Activated T-helper 2 cell treated with anti-CD3 and anti-CD28 coated beads, Interferon-gamma antibody, Interleukin-2, Interleukin-4, amounts not matched to agents 10 μg/mL and 5 μg/mL and 100 μg/mL, durations not matched to agents 14 hours and 24 hours and 36 hours (primary cell): ENCODE measurements at places on chromosomes 4 and X. TPM values are rescaled to one million over a fixed set of nuclear protein-coding genes. Genes with fewer than 3 reads are reported as not detected.

GRCh38 chr4:98658287-98659105 lies at the start of gene TSPAN5:
Gene TSPAN5 (minus strand): TSS chr4:98658611.
- peak; percentile 75 for DNase-seq

DNA sequence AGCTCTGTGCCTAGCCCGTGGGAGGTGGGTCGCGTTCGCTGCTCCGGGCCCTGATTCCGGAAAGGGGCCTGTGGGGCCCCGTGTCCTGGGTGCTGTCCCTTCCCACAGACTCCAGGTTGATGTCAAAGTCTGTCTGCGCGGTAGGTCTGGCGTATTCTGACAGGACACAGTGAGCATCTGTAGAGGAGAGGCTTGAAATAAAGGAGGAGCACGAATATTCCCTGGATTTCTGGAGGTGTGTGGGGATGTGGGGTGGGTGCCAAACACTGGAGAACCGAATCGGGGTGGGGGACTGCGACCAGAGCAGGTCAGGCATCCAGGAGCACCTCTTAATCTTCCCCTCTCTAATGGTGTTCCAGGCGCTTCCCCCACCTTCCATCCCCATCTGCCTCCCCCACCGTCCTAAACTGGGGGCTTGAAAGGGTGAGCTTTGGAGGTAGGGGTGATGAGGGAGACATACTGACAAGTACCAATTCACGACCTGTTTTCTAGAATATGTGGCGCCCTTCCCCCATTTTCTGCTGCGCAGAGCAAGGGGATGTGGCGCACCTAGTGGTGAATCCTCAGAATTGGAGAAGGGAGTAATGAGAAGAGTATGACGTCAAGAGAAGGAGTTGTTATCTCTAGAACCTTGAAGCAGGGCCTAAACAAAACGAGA lies 877 bp downstream of the GPRASP1 start:
- DNase-seq: no peak

GRCh38 chr4:89114100-89114499 lies 2.8 kb downstream of the TIGD2 start:
- DNase-seq: no peak

Gene SPACA5
- not detected in 2 replicates for total RNA-seq

Gene FANCB
- total RNA-seq: 14.2 and 14.6 TPM in 2 replicates

GRCh38 chr4:6875431-6875831 lies 34.2 kb upstream of the TBC1D14 start:
- no peak for DNase-seq

Gene DDIT4L
- total RNA-seq: 3.3 TPM in 2 replicates

DNA sequence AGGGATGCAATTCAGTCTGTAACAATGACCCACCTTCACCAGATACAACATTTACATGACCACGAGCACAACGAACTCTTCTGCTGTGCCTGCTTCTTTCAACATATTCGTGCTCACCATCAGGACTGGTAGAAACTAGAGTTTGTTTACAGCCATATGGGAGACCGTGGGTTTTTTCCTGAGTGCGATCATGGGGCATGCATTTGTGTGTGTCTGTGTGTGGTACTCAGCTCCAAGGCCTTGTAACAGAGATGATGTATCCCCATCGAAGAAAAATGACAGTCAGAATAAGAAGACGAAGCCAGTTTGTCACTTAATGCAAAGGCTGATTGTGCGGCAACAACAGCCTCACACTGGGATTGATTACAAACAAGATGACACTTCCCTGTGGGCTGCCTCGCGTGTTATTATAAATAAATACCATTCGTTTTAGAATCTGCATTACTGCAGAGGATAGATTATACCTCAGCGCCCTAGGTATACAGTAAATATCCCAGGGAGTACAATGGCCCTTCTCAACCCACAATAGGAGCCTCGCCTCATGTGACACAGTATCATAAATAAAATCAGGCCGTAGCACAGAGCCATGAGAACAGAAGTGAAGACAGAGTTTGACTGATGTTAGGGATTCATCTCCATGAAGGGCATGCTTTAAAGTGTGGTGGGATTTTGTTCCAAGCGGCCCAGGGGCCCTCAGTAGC lies 97.3 kb upstream of the NOCT start:
- no peak for DNase-seq

- no peak for DNase-seq
These were observed 8.3 kb upstream of the TMEM154 start for GRCh38 chr4:152687974-152688599.

Gene GPR34
- total RNA-seq: not detected in 2 replicates

- no peak for DNase-seq
These were observed 38.0 kb upstream of the ADGRL3 start for GRCh38 chr4:61162116-61162515.

DNA sequence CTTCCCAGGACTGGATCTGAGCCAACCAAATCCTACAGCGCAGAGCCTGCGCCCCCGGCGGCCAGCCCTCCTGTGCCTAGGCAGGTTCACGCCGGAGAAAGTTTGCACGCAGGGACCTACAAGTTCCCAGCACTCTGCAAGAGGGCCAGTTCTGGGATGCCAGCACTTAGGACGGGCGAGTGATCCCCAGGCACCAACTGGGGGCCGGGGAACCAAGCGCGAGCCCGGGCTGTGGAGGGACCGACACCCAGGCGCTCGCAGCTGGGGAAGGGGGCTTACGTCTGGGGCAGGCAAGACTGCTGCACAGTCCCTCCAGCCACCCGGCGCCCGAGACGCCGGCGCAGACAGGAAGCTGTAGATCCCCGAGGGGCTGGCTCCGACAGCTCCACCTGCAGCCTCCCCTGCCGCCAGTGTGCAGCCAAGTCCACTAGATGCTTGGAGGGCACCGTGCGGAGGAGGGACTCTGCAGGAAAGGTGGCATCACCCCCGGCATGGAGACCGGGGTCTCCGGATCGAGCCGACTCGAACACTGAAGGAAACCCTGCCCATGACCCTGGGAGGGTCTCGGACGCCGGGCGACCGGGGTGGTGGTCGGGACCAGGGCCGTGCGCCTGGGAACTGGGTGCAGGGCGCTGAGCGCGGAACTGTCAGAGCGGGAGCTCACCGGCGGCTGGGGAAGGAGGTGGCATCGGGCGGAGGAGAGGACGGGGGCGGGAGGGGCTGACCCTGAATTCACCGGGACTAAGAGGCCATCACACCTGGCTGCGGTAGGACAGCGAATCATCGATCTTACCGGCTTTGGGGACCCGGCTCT lies 566 bp downstream of the CORIN start:
- DNase-seq: no peak

DNA sequence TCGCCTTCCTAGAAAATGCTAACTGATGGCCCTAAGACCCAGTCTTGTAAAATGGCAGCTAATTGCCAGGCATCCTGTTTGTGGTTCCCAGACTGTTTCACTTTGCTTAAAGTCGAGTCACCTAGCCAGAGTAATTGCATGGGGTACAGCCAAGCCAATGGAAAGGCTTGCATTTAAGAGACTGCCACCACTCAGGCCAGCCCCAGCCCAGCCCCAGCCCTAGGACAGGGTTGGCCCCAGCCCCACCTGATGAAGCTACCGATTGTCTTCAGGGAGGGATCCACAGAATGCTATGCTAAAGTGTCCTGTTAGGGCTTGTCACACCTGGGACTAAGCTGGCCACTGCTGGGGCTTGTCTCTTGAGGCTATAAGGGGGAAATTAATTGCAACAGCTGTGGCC lies 194.6 kb upstream of the KLF3 start:
- DNase-seq: no peak

DNA sequence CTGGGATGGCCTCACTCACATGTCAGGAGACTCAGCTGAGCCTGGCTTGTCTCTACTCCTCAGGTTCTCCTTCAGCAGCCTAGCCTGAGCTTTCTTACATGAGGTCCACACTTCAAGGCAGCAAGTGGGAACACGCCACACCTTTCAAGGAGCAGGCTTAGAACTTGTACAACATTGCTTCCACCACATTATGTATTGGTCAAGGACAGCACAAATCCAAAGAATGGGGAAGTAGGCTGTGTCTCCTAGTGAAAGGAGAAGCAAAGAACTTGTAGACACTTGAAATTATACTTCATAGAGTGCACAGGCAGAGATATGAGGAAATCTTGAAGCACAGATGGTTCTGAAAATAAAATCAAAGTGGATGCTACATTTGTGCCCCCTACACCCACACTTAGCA lies 120.9 kb upstream of the NOCT start:
- DNase-seq: no peak

Gene GABRE
- not detected in 2 replicates for total RNA-seq

DNA sequence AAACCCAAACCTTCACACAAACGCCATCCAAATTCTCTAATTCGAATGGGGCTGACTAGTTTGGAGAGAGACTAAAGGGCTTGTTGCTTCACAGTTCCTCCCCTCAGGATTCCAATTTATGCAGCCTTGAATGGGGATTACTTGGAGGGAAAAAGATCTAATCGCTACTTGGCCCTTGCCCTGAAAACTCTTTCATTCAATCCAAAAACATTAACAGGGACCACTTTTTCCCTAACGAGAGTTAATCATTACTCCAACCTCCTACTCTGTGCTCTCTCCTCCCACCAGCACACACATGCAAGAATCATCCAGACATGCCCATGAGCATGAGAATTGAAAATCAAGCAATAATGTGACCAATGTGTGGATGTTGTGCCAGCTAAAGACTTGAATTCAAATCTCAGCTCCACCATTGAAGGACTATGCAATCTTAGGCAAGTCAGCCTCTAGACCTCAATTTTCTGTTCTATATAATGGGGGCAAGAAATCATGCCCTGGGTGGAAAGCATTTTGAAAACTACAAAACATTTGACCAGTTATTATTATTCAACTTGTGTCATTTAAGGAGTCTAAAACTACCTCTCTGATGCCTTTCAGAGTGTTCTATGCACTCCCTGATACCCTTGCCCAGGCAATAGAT lies 34.3 kb upstream of the GPC3 start:
- no peak for DNase-seq

- DNase-seq: no peak
These were observed 50.5 kb upstream of the PAGE1 start for GRCh38 chrX:49746306-49746705.

Gene SHROOM3
- not detected in 2 replicates for total RNA-seq
